ENCODE measurements at places on chromosomes 4 and X. TPM values are rescaled to one million over a fixed set of nuclear protein-coding genes. Genes with fewer than 3 reads are reported as not detected.

Gene CXCL8
- total RNA-seq = 34.0 TPM

Gene VSIG4
- not detected for total RNA-seq

Gene HSD17B11
- total RNA-seq = 24.0 TPM

Gene PPP1R2C
- not detected for total RNA-seq

Gene RENBP
- total RNA-seq = 0.23 TPM

Gene AFF2
- not detected for total RNA-seq

Gene NLGN4X
- total RNA-seq = 24.3 TPM

Gene BST1
- 14.3 TPM for total RNA-seq

Measured in A375 (cell line).